ENCODE measurements at places on chromosomes 5 and 9. TPM values are rescaled to one million over a fixed set of nuclear protein-coding genes. Genes with fewer than 3 reads are reported as not detected.

IL33 gene
- not detected for total RNA-seq

EGFLAM gene
- 1.1 TPM for total RNA-seq

PCDHB11 gene
- 2.1 TPM for total RNA-seq

ZNF366 gene
- not detected for total RNA-seq

SLC4A9 gene
- not detected for total RNA-seq
